COR-L47 (cell line): ENCODE measurements at places on chromosomes 1 and 21.

DNA sequence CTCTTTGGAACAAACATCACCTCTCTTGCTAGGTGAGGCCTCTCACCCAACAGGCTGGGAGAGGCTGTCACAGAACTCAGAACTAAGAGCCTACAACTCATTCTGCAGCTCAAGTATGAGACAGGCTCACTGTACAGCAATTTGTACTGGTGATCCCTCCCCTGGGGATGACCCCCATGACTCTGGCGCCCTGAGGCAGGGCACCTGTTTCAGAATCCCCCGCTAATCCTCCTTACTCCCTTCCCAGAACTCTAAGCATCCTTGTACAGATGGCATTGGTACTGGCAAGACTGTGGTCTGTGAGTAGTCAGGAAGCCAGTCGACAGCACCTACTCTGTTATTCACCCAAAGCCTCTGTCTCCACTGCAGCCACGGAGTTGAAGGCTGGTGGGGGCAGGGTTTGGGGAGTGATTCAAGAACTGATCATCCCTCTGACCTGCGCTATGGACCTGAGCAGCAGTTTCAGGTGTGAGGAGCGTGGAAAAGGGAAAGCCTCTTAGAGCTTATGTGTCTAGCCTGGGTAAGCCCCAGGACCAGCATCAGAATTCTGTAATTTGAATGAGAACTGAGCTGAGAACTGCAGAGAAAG lies 655.5 kb downstream of the KIF26B start:
- DNase-seq, result no peak

GRCh38 chr1:221555689-221556433 lies 186.0 kb downstream of the DUSP10 start:
- DNase-seq, result no peak

DNA sequence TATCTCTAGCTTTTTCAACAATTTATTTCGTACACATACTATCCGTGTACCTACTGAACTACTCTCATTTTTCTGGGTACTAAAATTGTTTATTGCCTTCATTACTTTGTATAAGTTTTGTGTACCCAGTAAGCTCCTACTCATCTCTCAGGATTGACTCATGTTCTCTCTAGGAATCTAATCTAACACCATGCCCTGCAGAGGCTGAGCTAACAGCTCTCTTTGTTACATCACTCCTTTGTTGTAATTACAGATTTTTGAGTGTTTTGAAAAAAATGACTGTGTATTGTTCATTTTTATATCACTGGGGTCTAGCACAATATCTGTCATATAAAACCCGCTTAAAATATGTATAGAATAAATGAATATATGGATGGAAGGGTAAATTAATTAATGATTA lies 167.1 kb downstream of the ATP6V1G3 start:
- no peak for DNase-seq

DNA sequence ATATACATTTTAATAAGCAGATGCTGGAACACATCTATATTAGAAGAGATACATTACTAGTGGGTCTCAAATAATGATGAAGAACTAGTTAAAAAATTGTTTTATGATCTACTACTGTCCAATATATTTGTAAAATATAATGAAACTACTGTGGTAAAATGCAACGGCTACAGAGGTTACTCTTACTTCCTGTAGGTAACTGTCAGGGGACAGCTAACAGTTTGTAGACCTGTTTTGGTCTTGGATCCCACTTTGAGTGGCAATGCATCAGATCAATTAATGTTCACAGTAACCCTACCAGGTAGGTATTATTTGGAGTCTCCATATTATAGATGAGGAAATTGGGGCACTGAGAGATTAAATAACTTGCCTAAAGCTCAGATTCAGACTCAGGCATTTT lies 26.7 kb upstream of the MYSM1 start:
- no peak for DNase-seq

DNA sequence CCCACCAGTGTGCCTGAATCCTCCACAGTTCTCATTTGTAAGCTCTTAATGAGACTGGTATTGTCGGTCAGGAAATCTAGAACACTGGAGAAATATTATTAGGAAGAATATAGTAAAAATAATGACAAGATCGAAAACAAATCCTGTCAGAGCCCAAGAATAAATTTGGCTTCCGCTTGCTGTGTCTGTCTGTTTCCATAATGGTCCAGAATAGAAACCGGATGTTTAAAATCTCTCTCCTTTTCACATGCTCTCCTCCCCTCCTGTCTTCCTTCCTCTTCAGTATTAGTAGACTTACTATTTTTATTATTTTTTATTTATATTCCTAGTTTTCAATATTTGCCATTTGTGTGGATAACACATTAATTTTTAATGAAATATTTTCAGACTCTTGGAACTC lies 187.7 kb downstream of the SDCCAG8 start:
- DNase-seq, result no peak

GRCh38 chr1:154379301-154379700 lies 25.8 kb upstream of the IL6R start:
- DNase-seq, result no peak

DNA sequence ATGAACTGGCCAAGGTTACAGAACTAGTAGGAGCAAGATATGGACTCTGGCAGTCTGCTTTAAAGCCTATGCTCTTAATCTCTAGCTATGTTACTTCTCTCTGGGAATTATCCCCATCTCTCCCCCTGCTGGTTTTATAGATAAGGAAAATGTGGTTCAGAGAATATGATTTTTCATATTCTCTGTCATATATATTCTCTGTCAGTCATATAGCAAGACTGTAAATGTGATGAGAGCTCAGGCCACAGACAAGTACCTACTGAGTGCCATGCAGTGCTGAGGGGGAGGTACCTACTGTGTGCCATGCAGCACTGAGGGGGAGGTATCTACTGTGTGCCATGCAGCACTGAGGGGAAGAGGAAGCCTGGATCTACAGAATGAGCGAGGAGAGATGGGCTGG lies 220.3 kb upstream of the FGGY start:
- DNase-seq, result no peak

DNA sequence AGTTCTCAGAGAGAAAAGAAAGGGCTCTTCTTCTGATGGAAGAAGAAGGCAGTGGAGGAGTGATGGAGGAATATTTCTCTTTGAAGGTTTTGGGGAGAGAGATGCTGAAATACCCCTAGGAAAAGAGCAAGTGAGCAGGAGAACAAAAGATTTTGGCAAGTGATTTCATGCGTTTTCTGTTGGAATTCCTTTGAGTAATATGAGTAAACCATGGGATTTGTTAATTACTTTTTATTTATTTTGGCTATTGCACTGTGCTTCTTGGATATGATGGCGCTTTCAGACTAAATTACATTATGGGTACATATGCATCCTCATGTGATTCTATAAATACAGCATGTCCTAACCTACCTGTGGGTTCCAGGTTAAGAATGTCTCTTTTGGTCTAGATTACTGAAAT lies 210.1 kb upstream of the PTGFR start:
- DNase-seq, result no peak

- no peak for DNase-seq
Measured at GRCh38 chr1:186220911-186221310, 154.1 kb downstream of the TPR start.

DNA sequence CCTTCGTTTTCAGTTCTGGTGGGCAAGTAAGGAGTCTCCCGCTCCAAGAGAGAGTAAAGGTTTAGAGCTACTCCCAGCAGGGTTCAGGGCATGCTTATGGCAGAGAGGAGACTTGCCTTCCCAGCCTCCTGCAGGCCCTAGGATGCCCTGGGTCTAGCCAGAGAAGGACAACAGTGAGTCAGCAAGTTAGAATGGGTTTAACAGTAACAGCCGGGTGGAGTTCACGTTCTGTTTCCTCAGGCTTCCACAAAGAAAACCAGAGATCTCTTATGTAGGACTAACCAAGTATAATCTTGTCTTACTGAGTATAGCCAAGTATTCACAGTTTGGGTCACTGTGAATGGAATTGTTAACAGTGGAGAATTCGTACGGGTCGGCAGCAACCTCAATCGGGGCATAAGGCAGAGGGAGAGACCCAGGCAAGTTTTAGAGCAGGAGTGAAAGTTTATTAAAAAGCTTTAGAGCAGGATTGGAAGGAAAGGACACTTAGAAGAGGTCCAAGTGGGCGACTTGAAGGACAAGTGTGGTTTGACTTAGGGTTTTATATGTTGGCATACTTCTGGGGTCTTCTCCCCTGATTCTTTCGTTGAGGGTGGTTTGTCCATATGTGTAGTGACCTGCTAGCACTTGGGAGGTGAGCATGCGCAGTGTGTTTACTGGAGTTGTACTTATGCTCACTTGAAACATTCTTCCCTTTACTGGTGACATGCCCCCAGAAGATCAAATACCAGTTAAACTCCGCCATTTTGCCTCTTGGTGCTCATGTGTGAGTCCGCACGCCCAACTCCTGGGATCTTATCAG lies 4.5 kb downstream of the OVAAL start:
- no peak for DNase-seq

GRCh38 chr1:85275701-85276214 lies 674 bp downstream of the BCL10 start:
- DNase-seq, result no peak

DNA sequence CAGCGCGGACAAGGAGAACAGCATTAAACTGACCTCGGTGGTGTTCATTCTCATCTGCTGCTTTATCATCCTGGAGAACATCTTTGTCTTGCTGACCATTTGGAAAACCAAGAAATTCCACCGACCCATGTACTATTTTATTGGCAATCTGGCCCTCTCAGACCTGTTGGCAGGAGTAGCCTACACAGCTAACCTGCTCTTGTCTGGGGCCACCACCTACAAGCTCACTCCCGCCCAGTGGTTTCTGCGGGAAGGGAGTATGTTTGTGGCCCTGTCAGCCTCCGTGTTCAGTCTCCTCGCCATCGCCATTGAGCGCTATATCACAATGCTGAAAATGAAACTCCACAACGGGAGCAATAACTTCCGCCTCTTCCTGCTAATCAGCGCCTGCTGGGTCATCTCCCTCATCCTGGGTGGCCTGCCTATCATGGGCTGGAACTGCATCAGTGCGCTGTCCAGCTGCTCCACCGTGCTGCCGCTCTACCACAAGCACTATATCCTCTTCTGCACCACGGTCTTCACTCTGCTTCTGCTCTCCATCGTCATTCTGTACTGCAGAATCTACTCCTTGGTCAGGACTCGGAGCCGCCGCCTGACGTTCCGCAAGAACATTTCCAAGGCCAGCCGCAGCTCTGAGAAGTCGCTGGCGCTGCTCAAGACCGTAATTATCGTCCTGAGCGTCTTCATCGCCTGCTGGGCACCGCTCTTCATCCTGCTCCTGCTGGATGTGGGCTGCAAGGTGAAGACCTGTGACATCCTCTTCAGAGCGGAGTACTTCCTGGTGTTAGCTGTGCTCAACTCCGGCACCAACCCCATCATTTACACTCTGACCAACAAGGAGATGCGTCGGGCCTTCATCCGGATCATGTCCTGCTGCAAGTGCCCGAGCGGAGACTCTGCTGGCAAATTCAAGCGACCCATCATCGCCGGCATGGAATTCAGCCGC lies 2.5 kb downstream of the S1PR1 start:
- DNase-seq, result no peak

- no peak for DNase-seq
Measured at GRCh38 chr1:41235893-41236292, 6.2 kb downstream of the SCMH1 start.

DNA sequence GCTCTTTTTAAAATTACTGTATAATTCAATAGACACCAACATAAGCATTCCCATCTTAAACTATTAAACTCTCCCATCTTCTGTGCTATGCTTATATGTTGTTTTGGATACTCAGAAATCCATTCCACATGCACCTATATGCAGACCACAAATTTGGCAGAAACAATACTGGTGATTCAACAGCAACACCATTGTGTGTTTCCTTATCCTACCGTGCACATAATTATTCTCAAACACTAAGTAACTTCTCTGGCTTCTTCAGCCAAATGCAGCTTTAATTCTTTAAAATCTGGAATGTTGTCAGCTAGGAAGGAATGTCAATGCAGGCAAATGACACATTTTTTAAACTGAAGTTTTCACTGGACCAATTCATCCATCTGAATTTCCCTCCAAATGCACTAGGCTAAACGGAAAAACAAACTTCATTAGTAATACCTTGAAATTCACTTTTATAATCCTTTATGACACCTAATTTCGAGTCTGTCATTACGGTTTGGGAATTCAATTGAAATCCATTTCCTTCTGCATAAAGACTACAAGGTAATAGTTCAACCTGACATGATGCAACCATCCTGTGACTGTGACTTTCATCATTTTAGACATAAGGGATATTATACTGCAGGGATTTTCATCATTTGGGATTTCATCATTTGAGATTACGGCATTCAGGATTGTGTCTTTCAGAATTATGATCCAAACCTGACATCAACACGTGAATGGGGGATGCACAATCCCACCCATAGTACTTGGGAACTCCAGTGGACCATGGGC lies 308.5 kb downstream of the LTN1 start:
- no peak for DNase-seq

- no peak for DNase-seq
Measured at GRCh38 chr1:233064988-233065387, 114.6 kb downstream of the NTPCR start.

- peak; percentile 35 for DNase-seq
Measured at GRCh38 chr1:183622884-183623785, 12.4 kb downstream of the ARPC5 start.

DNA sequence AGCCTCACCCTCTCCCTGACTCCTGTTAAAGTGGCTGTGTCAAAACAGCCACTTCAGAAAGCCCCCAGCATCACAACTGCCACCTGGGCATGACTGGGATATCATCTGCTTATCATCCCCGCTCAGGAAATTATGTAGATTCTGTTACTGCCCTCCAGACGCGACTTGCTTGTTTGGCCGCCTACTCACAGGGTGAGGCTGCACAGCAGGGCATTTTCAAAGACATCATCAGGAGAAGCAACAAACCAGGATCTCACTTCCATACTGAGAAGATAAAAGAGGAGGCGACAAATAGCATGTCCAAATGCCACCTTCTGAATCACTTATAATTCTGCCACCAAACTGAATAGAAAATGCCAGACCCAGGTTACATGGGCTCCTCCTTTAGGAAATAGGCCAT lies 94.8 kb downstream of the MIS18A start:
- peak; percentile 63 for DNase-seq

- no peak for DNase-seq
Measured at GRCh38 chr1:246591958-246592357, 25.7 kb downstream of the CNST start.

GRCh38 chr1:93434088-93434487 lies 13.8 kb upstream of the FNBP1L start:
- no peak for DNase-seq

DNA sequence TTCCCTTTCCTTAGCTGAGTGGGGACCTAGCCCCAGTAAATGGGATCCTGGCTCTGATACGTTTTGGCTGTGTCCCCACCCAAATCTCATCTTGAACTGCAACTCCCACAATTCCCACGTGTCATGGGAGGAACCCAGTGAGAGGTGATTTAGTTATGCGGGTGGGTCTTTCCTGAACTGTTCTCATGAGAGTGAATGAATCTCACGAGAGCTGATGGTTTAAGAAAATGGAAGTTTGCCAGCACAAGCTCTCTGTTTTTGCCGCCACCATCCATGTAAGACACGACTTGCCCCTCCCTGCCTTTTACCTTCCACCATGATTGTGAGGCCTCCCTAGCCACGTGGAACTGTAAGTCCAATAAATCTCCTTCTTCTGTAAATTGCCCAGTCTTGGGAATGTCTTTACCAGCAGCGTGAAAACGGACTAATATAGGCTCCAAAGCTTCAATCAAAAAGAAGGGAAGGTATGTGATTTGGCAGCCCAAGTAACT lies 29.9 kb upstream of the POU2F1 start:
- no peak for DNase-seq
